ENCODE measurements at places on chromosomes 6 and 20. TPM values are rescaled to one million over a fixed set of nuclear protein-coding genes. Genes with fewer than 3 reads are reported as not detected.

DNA sequence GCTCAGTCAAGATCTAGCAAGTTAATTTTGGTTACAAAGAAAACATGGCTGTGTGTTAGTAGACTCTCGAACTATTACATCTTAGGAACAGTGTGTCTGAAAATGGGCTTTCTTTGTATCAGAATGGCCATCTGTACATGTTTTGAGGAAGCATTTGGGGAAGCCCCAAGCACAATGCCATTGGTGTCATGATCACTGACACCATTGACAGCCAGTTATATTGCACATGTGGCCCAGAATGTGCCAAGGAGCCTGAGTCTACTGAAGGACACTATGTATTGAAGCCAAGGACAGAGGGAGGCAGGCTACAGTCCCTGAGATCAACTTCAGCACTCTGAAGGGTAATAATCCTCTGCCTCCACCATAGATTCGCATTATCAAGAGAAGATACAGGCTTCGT, 12.6 kb upstream of the FAM50B start:
- H3K4me1 ChIP-seq: no peaks in the 10 kb centered on the region
- no peaks in the 10 kb centered on the region for H3K36me3 ChIP-seq
- DNase-seq: no peak
- no peak overlapping the region for H3K27ac ChIP-seq
- H3K4me3 ChIP-seq: no peak overlapping the region

DNA sequence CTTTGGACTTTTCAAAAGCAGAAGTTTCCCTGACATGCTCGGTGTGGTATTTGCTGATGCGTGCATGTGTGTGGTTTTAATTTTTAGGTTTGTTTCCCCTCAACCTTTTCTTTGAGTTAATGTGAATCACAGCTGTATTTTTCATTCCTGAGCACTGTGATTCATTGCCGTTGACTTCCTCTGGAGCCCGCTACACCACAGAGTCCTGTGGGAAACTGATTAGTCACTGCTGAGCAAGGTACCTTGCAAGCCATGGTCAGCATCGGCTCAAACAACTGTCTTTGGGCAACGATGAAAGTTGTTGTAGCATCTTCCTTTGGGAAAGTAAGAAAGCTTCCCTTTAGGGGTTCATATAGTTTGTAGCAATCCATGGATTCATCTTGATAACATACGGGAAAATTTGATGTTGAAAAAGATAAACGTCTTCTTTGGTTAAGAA, 57.5 kb downstream of the RIN2 start:
- H3K4me1 ChIP-seq: peaks cover 54% of the 10 kb centered on the region
- DNase-seq: peak; percentile 62
- H3K27ac ChIP-seq: no peak overlapping the region
- no peaks in the 10 kb centered on the region for H3K36me3 ChIP-seq
- H3K4me3 ChIP-seq: peak overlapping the region; percentile 67

DNA sequence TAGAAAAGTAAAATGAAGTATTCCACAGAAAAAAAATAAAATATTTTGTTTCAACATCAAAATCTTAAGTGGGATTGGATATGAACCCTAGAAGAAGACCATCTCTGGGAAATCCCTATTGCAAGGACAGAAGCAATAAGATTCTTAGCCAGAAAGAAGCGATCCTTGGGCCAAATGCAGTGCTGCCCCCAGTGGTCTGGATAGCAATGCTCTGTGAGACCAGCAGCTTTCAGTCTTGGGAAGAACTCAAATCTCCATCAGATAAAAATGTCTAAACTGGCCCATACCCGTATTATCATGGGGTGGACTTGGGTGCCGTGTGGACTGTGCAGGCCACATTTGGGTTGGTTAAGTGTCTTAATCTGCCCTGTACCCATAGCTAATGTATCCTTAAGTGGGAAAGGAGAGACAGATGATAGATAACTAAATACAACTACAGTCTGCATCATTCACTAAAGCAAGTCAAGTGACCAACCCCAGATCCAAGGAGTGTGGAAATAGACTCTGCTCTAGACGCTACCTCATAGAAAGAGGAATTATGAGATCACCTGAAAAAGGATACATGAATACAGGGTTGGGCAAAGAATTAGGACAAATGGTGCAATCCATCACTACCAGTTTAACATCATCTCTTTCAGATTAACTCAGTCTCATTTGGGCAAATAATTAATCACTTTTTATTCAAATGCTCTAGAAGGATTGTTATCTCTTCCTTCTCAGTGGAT, 38.9 kb upstream of the SNAP25 start:
- H3K36me3 ChIP-seq: no peaks in the 10 kb centered on the region
- H3K4me3 ChIP-seq: no peak overlapping the region
- H3K27me3 ChIP-seq: peaks cover 16% of the 10 kb centered on the region
- no peaks in the 10 kb centered on the region for H3K4me1 ChIP-seq
- H3K27ac ChIP-seq: no peak overlapping the region

DNA sequence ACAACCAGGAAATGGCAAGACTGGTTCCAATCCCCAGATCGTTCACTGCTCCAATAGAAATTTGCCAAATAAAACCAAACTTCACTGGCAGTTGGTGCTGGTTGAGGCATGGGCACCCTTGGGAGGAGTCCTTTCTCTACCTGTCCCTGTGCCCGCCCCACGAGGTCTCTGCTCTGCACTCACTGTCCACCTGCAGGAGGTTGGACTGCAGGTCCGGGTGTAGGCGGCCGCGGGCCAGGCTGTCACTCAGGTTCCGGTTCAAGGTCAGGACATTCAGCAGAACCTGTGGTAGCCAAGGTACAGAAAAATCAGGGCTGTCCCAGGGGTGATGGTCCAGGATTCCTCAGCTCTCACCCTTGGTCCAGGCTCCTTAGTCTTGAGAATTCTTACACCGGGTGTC, 22.9 kb downstream of the GGT7 start:
- H3K4me3 ChIP-seq: no peak overlapping the region
- no peaks in the 10 kb centered on the region for H3K27me3 ChIP-seq
- no peaks in the 10 kb centered on the region for H3K4me1 ChIP-seq
- H3K36me3 ChIP-seq: peaks cover 5% of the 10 kb centered on the region
- DNase-seq: no peak

- no peaks in the 10 kb centered on the region for H3K4me1 ChIP-seq
- H3K27me3 ChIP-seq: peaks cover 28% of the 10 kb centered on the region
- H3K27ac ChIP-seq: no peak overlapping the region
- no peaks in the 10 kb centered on the region for H3K36me3 ChIP-seq
- no peak for DNase-seq
- no peak overlapping the region for H3K4me3 ChIP-seq
These were observed 308.9 kb upstream of the EXOC2 start for GRCh38 chr6:1001655-1002349.

GRCh38 chr6:12528581-12529363, 187.8 kb upstream of the PHACTR1 start:
- no peaks in the 10 kb centered on the region for H3K36me3 ChIP-seq
- H3K27ac ChIP-seq: no peak overlapping the region
- peaks cover 20% of the 10 kb centered on the region for H3K27me3 ChIP-seq

- H3K36me3 ChIP-seq: no peaks in the 10 kb centered on the region
- H3K27me3 ChIP-seq: peaks cover 33% of the 10 kb centered on the region
- H3K4me3 ChIP-seq: no peak overlapping the region
- DNase-seq: no peak
These were observed 57.6 kb upstream of the CCN6 start for GRCh38 chr6:111996144-111996865.

TNXB gene
- 0.23 TPM for polyA plus RNA-seq

RPS6KA2 gene
- polyA plus RNA-seq: 2.1 TPM

STX16 gene
- polyA plus RNA-seq: 15.7 TPM

CFB gene
- polyA plus RNA-seq: 1.0 TPM

All from naive B cell (primary cell).